ENCODE measurements at places on chromosomes 16 and 17.
A peak's percentile ranks its signal among the peaks of the same experiment; 100 is the strongest.

DNA sequence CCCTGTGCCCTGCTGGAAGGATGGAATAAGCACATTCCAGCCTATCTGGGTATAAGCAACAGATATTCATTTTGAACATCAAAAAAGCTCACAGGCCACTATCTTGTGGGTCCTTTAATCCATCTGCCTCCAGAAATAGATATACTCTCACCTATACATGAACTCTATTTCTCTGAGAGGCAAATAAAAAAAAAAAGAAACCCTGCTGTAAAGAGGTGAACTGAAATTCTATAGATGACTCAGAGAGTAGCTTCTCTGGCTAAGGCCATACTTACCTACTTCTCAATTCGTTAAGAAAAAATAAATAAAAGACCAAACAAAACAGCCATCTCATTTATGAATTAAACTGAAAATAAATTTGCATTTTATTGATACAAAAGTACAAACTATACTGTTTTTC, 86.3 kb downstream of the DYNLRB2 start:
- no peak overlapping the region for H3K27ac ChIP-seq
- no peaks in the 10 kb centered on the region for H3K4me1 ChIP-seq
- DNase-seq, result no peak
- H3K27me3 ChIP-seq, result no peaks in the 10 kb centered on the region

- no peaks in the 10 kb centered on the region for H3K36me3 ChIP-seq
- no peaks in the 10 kb centered on the region for H3K27me3 ChIP-seq
- no peak for DNase-seq
- H3K4me1 ChIP-seq, result peaks cover 4% of the 10 kb centered on the region
- H3K4me3 ChIP-seq, result no peak overlapping the region
These were observed 28.2 kb downstream of the LAT start for GRCh38 chr16:29012913-29013553.

DNA sequence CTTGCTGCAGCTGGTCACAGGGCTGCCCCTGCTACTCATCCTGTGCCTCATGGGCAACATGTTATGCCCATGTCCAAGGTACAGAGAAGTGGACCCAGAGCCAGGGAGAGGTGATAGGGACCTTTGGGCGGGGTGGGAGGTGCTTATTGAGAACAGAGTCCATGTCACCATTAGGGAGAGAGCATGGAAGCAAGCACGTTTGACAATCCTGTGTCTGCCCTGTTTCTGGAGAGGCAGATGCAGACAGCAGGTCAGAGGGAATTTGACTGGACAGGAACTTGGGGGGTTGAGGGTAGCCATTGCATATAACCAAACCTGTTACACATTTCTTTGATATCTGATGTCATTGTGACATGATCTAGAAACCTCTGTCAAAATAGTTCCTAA, 14.3 kb upstream of the ARL4D start:
- no peak for DNase-seq
- H3K4me3 ChIP-seq, result no peak overlapping the region
- H3K36me3 ChIP-seq, result no peaks in the 10 kb centered on the region
- peaks cover 37% of the 10 kb centered on the region for H3K4me1 ChIP-seq
- no peaks in the 10 kb centered on the region for H3K27me3 ChIP-seq

GRCh38 chr16:85285681-85286065, 173.4 kb upstream of the CIBAR2 start:
- H3K27me3 ChIP-seq, result no peaks in the 10 kb centered on the region
- H3K4me3 ChIP-seq, result no peak overlapping the region
- no peak for DNase-seq
- no peaks in the 10 kb centered on the region for H3K36me3 ChIP-seq
- peak overlapping the region; percentile 84 for H3K27ac ChIP-seq

DNA sequence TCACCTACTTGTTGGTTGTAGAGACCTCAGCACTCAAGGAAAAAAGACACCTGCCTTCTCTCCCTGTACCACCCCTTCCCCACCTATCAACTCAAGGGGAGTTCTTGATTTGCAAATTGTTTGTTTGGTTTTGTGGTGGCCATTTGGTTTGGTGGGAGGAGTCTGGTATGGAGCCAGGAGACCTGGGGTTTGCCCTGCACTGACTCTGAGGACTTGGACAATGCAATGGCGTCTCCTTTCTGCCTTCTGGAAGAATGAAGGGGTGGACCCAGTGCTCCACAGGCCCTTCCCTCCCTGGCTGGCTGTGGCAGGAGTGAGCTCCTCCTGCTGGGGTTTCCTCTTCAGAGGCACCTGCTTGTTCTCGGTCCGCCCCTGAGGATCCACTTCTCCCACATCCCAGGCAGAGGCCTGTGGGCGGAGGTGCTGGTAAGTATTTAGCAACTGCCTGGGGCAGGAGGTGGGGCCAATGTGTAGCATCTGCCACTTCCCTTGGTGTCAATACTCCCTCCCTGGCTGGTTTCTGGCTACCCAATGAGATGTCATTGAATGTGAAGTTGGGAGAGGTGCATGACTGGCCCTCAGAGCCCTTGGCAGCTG, 164.5 kb downstream of the NTN1 start:
- no peak for DNase-seq
- no peaks in the 10 kb centered on the region for H3K36me3 ChIP-seq
- peaks cover 3% of the 10 kb centered on the region for H3K27me3 ChIP-seq
- no peak overlapping the region for H3K4me3 ChIP-seq
- H3K4me1 ChIP-seq, result no peaks in the 10 kb centered on the region
- no peak overlapping the region for H3K27ac ChIP-seq

DNA sequence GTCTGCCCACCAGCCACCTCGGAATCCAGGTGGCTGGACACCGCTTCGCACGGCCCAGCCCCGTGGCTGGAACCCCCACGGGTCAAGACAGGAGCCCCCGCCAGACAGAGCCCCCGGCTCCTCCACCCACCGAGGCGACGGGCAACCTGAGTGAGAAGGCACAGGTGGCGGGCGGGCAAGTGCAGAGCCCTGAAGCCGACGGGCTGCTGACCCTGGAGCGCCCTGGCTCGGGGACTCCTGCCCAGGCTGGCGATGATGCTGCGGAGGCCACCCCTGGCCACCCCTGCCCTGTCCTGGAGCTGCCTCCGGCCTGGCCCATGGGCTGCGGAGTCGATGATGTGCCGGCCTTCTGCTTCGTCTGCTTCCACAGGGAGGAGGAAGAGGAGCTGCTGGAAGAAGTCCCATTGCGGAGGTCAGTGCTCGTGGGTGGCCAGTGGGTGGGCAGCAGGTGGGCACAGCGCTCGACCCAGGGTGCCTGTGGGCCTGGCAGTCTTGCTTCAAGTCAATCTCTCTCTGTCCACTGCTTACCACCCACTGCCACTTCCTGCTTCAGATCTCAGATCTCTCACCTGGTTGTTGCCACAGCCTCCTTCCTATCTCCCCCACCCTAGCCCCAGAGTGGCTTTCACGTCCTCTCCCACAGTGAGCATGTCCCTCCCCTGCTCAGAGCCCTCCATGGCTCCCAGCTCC, 33.1 kb upstream of the SBK1 start:
- peaks cover 9% of the 10 kb centered on the region for H3K4me1 ChIP-seq
- peaks cover 41% of the 10 kb centered on the region for H3K27me3 ChIP-seq
- no peaks in the 10 kb centered on the region for H3K36me3 ChIP-seq
- no peak overlapping the region for H3K4me3 ChIP-seq
- no peak for DNase-seq

GRCh38 chr16:86578611-86579267, 390 bp downstream of the FOXL1 start:
- DNase-seq, result no peak
- H3K4me1 ChIP-seq, result peaks cover 31% of the 10 kb centered on the region
- H3K27me3 ChIP-seq, result peaks cover 95% of the 10 kb centered on the region
- peak overlapping the region; percentile 16 for H3K27ac ChIP-seq

GRCh38 chr17:75869282-75870141, 8.9 kb downstream of the TRIM47 start:
- DNase-seq, result no peak
- H3K4me3 ChIP-seq, result peak overlapping the region; percentile 18
- peak overlapping the region; percentile 84 for H3K27ac ChIP-seq
- peaks cover 8% of the 10 kb centered on the region for H3K36me3 ChIP-seq

DNA sequence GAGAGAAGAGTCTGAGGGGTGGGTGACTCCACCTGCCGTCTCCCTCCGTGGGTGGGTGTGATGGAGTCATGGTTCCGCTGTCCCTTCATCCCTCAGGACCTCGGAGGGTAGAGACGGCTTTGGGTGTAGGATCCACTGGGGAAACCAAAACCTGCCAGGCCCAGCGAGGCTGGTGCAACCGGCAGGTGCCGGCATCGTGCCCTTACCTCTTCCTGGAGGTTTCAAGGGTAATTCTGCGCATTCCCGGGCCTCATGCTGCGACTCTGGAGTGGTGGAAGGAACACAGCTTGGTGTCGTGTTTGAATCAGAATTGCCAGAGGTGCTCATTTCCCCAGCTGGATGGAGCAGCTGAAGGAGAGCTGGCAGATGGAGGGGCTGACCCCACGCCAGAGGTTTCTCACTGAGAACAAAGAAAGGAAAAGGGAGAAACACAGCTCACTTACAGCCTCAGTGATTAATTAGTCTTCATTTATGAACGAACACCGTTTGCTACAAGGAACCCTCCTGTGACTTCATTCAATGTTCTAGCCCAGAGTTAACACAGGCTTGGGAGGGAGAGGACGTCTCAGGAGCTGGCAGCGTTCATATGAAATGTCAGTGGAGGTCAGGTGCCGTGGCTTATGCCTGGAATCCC, 16.3 kb upstream of the ATP2A3 start:
- H3K4me3 ChIP-seq, result no peak overlapping the region
- H3K27ac ChIP-seq, result no peak overlapping the region
- no peaks in the 10 kb centered on the region for H3K27me3 ChIP-seq
- H3K36me3 ChIP-seq, result no peaks in the 10 kb centered on the region

DNA sequence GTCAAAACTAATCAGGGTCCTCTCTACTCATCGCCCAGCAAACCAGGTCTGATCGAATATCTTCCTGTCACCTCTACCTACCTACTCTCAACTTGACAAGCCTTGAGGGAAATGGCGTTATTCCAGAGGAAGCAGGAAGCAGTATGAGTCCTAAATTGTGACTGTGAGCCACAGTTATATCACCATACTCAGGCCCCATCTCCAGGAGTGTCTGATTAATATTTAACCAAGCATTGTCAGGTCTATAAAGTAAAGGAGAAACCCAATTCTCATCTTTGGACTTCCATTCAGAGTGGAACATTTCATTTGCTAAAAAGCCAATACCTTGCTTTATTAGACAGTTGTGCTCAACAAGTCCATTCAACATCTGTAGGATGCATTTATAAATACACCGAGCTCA, 17.8 kb upstream of the CLEC3A start:
- DNase-seq, result no peak
- no peak overlapping the region for H3K27ac ChIP-seq
- no peaks in the 10 kb centered on the region for H3K4me1 ChIP-seq
- no peaks in the 10 kb centered on the region for H3K27me3 ChIP-seq
- no peaks in the 10 kb centered on the region for H3K36me3 ChIP-seq

GRCh38 chr17:46832945-46833839, 14.7 kb upstream of the WNT3 start:
- no peaks in the 10 kb centered on the region for H3K36me3 ChIP-seq
- DNase-seq, result no peak
- H3K27ac ChIP-seq, result peak overlapping the region; percentile 32
- H3K4me1 ChIP-seq, result peaks cover 7% of the 10 kb centered on the region

- no peaks in the 10 kb centered on the region for H3K4me1 ChIP-seq
- no peak overlapping the region for H3K4me3 ChIP-seq
- H3K27ac ChIP-seq, result no peak overlapping the region
- H3K27me3 ChIP-seq, result no peaks in the 10 kb centered on the region
- DNase-seq, result no peak
These were observed 136.8 kb upstream of the CDH5 start for GRCh38 chr16:66229651-66230050.

DNA sequence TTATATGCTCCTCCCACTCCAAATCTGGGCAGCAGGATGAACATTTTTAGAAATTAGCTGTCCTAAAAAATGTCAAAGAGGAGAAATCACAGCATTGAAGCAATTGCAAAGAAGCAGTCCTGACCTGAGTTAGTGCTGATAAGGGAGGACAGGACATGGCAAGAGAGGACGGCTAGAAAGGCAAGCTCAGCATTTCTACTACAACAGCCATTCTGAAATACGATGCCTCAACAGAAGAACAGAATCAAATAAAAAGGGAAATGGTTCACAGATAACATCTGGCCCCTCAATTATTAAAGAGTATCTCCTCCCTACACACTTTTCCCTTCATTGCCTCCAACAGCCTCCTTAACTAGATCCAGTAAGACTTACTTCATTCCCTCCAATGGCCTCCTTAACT, 18.3 kb downstream of the VPS53 start:
- no peak for DNase-seq
- H3K4me3 ChIP-seq, result no peak overlapping the region
- peaks cover 49% of the 10 kb centered on the region for H3K36me3 ChIP-seq
- no peaks in the 10 kb centered on the region for H3K4me1 ChIP-seq
- no peaks in the 10 kb centered on the region for H3K27me3 ChIP-seq
- no peak overlapping the region for H3K27ac ChIP-seq

DNA sequence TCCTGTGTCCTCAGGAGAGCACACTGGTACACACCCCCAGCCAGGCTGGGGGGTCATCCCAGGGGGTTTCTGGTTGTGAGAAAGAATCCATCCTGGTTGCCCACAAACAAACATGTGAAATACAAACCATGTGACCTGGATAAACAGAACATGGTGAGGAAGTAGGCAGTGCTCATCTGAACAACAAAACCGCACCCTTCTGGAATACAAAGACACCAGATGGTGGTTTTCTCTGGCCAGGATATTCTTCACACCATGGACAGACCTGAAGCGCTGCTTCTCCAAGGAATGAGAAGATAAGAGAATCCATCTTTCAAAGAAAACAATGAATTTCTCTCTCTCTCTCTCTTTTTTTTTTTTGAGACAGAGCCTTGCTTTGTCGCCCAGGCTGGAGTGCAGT, 302.3 kb downstream of the SLC39A11 start:
- H3K4me3 ChIP-seq, result no peak overlapping the region
- DNase-seq, result no peak
- no peak overlapping the region for H3K27ac ChIP-seq
- no peaks in the 10 kb centered on the region for H3K27me3 ChIP-seq
- H3K36me3 ChIP-seq, result peaks cover 15% of the 10 kb centered on the region

- H3K4me1 ChIP-seq, result no peaks in the 10 kb centered on the region
- H3K27me3 ChIP-seq, result no peaks in the 10 kb centered on the region
- H3K36me3 ChIP-seq, result peaks cover 99% of the 10 kb centered on the region
- H3K4me3 ChIP-seq, result no peak overlapping the region
These were observed 41.9 kb upstream of the POLR3E start for GRCh38 chr16:22255335-22255734.

- H3K4me3 ChIP-seq, result no peak overlapping the region
- no peak for DNase-seq
- H3K27ac ChIP-seq, result no peak overlapping the region
- H3K27me3 ChIP-seq, result no peaks in the 10 kb centered on the region
- no peaks in the 10 kb centered on the region for H3K36me3 ChIP-seq
These were observed 120.2 kb downstream of the RAP1GAP2 start for GRCh38 chr17:2916461-2916860.

GRCh38 chr16:46843898-46844642, 13.1 kb upstream of the C16orf87 start:
- no peak overlapping the region for H3K4me3 ChIP-seq
- H3K36me3 ChIP-seq, result no peaks in the 10 kb centered on the region
- H3K27me3 ChIP-seq, result peaks cover 23% of the 10 kb centered on the region
- DNase-seq, result no peak

Measured in suprapubic skin (tissue), 4 donors.